ENCODE measurements at places on chromosomes 16 and 17.

GRCh38 chr16:88754912-88755744 is 29.9 kb downstream of the PIEZO1 start:
- DNase-seq, result no peak

DNA sequence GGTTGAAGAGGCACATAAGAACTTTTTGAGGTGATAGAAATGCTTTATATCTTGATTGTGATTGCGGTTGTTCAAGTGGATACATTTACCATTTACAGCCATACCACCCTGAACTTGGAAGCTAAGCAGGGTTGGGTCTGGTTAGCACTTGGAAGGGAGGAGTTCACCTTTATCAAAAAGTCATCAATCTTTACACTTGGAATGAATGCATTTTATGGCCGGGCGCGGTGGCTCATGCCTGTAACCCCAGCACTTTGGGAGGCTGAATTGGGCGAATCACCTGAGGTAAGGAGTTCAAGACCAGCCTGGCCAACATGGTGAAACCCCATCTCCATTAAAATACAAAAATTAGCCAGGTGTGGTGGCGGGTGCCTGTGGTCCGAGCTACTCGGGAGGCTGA is 9.5 kb upstream of the GJD3 start:
- no peak for DNase-seq

DNA sequence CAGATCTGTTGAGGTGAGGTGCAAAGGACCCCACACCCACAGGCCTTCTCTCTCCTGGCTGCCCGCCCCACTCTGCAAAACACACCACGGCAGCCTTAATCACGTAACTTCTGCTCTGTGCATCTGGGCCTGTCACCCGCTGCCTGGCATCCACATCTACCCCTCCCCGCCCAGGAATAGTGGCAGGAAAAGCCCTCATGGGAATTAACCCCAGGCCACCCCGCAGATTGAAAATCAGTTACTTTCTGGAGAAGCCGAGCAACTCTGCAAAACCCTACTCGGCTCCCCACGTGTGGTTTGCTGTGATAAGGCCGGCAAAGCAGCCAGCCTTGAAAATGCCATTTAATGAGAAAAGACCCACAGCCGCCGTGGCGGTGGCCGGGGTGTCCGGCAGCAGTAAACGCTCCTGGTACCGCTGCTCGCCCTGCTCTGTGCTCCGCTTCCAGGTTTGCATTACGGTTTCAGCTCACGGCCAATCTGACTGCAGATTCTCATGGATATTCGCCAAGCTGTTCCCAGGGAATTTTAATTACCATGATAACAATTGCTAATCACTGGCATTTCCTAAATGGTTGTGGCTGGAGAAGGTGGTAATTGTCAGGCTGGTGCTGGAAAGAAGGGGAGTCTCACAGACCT is 78.0 kb upstream of the DOC2B start:
- DNase-seq, result no peak

DNA sequence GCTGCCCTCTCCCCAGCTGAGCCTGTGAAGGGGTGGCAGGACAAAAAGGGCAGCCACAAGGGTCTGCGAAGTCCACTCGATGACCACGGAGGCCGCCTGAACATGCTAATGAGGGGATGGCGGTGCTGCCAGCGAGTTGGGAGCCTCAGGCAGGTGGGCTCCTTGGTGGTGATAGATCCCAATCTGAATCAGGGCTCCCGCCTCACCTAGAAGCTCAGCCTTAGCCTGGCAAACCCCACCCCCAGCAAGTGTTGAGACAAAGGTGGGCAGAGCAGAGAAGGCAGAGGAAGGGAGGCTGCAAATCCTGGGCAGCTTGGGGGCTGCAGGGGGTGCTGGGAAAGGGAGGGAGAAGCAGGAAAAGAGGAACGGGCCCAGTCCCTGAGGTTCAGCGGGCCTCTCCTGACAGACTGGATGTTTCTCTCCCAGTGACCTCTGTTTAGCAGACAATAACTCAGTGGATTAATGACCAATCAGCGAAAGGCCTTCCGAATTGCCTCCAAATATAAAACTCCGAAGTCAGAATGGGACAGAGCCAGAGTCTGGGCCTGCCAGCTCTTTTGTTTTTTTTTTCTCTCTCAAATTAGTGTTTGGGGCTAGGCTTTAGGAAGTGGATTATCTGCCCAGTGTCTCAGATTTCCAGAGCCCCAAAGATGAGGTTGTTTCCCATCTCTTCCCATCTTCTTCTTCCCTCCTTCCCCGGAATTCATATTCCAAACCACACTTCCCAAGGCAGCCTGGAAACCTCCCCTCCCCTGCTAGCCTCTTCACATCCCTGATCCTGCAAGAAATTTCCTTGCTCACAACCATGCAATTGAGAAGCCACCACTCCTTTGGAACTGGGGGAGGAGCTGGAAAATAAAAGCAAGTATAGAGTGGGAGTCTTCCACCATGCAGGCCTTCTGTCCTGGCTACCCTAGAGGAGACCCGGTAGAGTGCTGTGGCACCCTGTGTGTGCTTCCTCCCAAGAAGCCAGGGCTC is 15.2 kb upstream of the HOXB2 start:
- no peak for DNase-seq

- DNase-seq, result no peak
These were observed 144.4 kb downstream of the PCTP start for GRCh38 chr17:55895112-55895759.
